ENCODE measurements at places on chromosomes 3 and 15.
A peak's percentile ranks its signal among the peaks of the same experiment; 100 is the strongest.

GRCh38 chr15:74656935-74657535 lies 38.8 kb downstream of the EDC3 start:
- DNase-seq: no peak

DNA sequence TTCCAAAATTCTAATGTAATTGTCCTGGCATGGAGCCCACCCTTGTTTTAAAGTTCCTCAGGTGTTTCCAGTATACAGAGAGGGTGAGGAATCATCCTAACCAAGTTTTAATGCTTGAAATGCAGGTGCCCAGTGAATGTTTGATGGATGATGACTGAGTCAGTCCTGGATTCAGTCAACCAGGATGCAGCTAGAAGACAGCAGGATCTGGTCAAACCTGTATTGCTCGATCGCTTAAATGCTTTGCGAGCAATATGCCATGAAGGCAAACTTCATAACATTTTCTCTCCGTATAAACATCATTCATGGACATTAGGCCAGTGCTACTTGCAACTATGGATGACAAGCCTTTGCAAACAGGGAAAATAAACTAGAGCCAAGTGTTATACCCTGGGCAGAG lies 591.2 kb downstream of the RSL24D1 start:
- DNase-seq: no peak

DNA sequence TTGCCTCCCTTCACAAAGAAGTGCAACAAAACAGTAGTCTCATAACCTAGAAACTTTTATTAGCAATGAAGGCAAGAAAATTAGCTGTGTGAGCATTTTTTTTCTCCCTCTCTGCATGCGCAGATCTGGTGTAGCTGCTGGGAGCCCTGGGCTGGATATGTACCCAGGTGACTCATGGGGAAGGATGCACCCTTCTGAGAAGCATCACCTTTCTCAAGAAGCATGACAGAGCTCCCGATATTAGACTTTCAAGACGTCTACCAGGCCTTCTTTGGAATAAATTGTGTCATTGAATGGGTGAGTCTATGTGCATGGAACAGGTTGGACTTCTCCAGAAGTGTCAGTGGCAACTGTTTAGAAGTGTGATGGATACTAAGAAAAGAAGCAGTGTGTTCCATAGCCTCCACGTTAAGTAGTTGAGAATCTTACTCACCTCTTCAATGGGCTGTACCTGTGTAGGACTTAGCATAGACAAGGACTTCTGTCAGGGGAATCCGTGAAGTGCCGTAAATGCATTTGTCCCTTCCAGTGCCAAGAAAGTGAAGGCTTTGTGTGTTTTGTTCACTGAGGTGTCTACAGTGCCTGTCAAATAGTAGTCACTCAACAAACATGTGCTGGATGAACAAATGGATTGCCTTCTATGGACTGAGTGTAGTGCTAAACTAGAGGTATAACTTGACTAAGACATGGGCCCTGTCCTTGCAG lies 47.7 kb upstream of the RASGRP1 start:
- DNase-seq: no peak

DNA sequence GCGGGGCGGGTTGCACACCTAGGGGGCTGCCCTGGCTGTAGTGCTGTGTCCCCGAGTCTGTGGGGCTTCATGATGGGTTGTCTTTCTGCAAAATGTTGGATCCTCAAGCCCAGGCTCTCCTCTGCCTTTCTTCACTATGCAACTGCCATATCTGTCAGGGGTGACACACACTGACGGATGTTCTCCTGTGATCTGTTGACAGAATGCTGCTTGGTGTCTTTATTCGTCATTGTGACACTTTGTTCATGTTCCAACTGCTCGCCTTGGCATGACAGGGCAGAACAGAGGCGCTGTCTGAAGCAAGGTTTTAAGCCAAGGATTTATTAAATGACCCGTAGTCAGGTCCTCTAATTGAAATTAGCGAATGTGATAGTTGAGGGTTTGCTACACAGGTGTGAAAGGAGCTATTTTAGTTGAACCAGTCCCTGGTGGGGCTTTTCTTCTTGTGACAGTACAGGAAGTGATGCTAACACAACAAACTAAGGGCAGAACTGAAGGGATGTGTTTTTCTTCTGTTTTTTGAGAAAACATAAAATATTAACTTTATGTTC lies 173.4 kb downstream of the MCTP2 start:
- DNase-seq: no peak

DNA sequence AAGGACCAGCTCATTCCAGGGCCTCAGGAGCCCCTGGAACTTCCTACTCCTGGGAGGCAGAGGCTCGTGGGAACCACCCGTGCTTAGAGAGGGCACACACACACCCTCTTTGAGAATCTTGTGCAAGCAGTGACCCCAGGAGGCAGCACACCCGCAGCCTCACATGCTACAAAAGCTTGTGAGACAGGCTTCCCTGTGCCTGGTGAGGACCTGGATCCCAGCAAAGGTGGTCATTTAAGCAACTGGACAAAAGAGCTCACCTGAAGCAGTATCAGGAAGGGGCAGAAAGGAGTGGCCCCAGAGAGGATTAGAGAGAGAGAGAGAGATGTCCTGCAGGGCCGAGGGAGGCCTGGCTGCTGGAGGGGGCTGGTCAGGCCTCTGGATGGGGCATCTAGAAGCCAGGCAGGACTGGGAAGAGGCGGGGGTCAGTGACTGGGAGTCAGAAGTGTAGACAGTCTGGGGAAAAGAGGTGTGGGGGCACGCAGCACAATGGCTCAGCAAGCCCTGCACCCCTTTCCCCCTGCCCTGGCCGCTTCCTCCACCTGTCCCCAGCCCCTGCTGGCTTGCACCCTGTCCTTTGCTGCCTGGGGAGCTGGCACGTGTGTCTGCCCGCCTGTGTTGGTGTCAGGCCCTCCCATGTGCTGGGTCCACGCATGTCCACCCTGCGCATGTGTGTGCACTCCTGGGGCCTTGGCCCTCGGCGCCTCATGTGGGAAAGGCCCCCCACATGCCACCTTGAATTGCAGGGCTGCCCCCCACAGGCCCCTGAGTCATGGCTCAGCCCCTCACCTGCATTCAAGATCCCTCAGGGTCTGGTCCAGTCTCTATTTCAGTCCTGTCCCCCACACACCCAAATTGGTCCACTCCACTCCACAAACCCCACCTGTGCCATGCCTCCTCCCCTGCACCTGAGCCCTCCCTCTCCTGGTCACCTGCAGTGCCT lies 36.9 kb downstream of the TSPAN3 start:
- DNase-seq: no peak

- DNase-seq: peak; percentile 13
These were observed 1.4 kb upstream of the SACM1L start for GRCh38 chr3:45687828-45688193.

- DNase-seq: no peak
These were observed 43.9 kb downstream of the PPCDC start for GRCh38 chr15:75067123-75067830.

GRCh38 chr15:46278486-46279090 lies 643.8 kb downstream of the SQOR start:
- peak; percentile 94 for DNase-seq

DNA sequence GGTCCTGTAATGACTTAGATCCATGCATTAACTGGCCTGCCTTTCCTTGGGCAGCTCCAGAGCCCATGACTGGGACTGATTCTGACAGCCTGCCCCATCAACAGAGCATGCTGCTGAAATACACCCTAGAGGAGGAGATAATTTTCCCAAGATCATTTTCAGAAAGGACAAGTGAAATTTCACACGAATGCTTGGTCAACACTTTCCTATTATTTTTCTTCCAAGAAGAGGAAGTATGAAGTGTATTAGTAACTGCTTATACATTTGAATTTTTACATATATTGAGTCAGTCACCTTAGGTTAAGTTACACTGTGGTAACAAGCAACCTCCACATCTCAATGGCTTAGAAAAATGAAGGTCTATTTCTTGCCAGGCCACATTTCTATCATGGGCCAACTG lies 9.7 kb upstream of the NMNAT3 start:
- DNase-seq: no peak

DNA sequence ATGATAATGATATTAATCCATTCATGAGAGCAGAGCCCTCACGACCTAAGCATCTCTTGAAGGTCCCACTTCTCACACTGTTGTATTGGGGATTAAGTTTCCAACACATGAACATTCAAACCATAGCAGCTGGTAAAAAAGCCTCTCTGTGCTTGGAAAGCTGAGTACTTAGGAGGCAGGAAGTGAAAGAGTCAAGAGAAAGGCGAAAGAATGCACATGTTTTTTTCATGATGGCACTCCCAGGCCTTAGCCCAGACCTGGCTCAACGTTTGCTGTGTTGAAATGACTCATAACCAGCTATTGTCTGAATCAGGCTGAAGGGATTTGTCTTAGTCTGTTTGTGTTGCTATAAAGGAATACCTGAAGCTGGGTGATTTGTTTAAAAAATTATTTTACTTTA lies 84.4 kb upstream of the RGMA start:
- no peak for DNase-seq

GRCh38 chr3:4825436-4826236 lies 153.6 kb upstream of the BHLHE40 start:
- DNase-seq: no peak

GRCh38 chr3:86175593-86176444 lies 815.1 kb downstream of the VGLL3 start:
- DNase-seq: no peak

DNA sequence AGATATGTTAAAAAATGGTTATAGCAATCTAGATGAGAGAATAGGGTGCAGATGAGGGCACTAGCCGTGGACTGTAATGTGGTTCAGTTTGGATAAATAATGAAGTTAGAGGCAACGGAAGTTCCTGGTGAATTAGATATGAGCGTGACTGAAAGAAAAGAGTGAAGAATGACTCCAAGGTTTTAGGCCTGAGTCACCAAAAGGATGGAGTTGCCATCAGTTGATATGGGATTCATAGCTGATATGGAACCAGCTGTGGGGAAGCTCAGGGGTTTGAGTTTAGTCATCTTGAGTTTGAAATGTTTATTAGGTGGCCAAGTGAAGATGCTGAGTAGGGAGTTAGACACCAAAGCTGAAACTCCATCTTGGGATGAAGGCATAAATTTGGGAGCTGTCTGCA lies 66.2 kb downstream of the SSR3 start:
- DNase-seq: no peak

GRCh38 chr3:171428321-171428787 lies 31.9 kb downstream of the TNIK start:
- DNase-seq: no peak

- DNase-seq: no peak
These were observed 140.0 kb upstream of the UBE2E1 start for GRCh38 chr3:23665741-23666140.

DNA sequence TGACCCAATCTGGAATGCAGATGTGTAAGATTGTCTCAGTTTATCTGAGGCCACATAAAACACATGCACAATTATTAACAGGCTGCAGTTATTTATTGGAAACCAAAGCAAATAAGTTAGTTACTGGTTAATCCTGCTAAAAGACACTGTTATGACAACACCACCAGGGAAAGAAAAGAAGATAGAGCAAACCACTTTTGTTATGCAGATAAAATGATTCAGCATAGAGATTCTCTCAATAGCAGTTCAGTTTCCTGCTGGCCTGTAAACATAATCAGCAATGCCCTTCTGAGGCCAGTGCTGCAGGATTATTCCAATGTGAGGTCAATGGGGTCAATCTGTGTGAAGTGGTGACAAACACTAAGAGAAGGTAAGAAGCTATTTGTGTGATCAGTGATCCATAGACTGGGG lies 244.4 kb downstream of the ZBTB20 start:
- DNase-seq: no peak

GRCh38 chr3:175885231-175885766 lies 1026.2 kb downstream of the NAALADL2 start:
- DNase-seq: peak; percentile 45

GRCh38 chr3:196280689-196281440 lies 6.7 kb downstream of the PCYT1A start:
- DNase-seq: no peak

- no peak for DNase-seq
These were observed 214.7 kb upstream of the NECTIN3 start for GRCh38 chr3:110856916-110857315.

DNA sequence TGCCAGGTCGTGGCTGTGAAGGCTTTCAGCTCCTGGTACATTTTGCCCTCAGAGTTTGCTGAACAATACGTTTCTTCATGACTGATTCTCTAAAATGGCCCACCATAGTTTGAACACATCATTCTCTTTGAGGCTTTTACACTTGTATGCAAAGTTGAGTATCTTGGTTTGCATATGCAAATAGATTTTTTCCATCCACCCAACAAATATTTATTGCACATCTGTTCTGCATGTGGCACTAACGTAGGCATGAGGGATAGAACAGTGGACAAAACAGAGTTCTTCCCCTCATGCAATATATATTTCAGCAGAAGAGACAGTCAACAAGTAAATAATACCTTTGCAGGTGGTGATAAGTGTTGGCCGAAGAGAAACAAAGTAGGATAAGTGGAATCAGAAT lies 55.2 kb downstream of the KAT2B start:
- no peak for DNase-seq

- no peak for DNase-seq
These were observed 891.9 kb upstream of the CADM2 start for GRCh38 chr3:84066915-84067314.

DNA sequence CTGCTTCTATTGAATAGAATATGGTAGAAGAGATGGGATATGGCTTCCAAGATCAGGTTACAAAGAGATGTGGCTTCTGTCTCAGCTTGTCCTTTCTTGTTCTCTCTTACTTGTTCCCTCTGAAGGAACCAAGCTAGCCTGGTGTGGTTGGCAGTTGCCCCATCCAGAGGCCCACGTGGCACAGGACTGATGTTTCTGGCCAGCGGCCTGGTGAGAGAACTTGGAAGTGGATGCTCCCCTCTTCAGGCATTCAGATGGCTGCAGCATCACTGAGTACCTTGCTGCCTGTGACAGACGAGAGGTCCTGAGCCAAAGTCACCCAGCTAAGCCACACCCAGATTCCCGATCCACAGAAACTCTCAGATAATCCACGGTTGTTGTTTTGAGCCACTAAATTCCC lies 183.6 kb downstream of the NSMCE3 start:
- no peak for DNase-seq

DNA sequence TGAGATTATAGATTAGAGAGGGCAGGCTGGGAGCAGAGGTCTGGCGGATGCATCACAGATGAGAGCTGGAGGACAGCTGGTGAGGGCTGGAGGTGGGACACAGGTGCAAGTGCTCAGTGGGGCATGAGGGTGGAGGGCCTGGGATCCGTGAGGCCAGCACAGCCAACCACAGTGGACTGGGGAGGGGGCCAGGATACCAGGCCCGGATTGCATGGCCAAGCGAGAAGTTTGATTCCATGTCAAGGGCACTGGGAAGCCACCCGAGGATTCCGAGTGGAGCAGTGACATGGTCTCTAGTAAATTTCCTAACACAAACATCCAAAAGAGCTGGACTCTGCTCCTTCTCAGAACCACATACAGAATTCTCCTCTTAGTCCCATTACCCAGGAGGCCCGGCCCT lies 44.0 kb upstream of the SLC41A3 start:
- DNase-seq: no peak

Measured in SK-N-DZ (cell line).